B cell (primary cell): ENCODE measurements at places on chromosomes 1 and 21. TPM values are rescaled to one million over a fixed set of nuclear protein-coding genes. Genes with fewer than 3 reads are reported as not detected.
A peak's percentile ranks its signal among the peaks of the same experiment; 100 is the strongest.

DNA sequence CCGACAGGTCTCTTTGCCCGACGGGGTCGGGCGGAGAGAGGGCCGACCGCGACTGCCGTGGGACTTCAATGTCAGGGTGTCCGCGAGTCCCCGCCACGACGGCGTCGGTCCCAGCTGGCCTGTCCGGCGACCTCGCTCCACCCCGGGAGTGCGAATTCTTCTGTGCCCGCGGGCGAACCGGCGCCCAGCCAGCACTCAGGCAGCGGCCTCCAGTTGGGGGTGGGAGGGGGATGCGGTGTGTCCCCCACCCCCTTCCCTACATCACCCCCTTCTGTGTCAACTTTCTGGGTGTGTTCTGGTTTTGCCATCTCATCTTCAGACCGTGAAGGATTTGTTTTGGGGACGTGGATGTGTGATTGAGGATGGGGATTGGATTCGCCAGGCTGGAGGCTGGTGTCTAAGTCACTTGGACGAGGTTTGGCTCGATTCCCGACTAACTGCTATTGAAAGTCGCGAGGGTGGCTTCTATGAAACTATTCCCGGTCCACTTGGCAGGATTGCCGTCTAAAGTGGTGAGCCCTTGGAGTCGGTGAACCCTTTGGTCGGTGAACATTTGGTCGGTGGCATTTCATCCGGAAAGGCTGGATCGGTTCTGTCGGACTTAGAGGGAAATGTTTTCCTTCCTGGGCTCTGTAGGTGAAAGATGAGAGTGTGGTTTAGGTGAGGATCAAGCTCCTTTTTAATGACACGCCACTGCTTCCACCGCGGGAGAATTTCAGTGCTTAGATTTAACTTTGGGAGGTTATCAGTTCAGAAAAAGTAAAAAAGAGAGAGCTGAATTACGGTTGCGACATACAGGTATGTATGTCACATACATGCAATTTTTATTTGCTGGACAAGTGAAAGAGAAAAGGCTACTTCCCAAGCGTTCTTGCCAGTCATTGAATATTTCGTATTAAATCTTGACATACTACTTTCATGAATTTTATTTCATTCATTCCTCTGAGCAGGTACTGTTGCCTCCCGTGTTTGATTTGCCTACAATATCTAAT is 771 bp downstream of the ABCD3 start:
- peak overlapping the region; percentile 86 for H3K4me3 ChIP-seq
- H3K27me3 ChIP-seq, result no peaks in the 10 kb centered on the region
- peak overlapping the region; percentile 69 for H3K27ac ChIP-seq
- no peaks in the 10 kb centered on the region for H3K36me3 ChIP-seq
- DNase-seq, result no peak

GRCh38 chr1:69568421-69569174 is 876 bp downstream of the LRRC7 start:
- no peak overlapping the region for H3K27ac ChIP-seq
- DNase-seq, result no peak
- no peak overlapping the region for H3K4me3 ChIP-seq
- H3K4me1 ChIP-seq, result no peaks in the 10 kb centered on the region
- H3K36me3 ChIP-seq, result no peaks in the 10 kb centered on the region

DNA sequence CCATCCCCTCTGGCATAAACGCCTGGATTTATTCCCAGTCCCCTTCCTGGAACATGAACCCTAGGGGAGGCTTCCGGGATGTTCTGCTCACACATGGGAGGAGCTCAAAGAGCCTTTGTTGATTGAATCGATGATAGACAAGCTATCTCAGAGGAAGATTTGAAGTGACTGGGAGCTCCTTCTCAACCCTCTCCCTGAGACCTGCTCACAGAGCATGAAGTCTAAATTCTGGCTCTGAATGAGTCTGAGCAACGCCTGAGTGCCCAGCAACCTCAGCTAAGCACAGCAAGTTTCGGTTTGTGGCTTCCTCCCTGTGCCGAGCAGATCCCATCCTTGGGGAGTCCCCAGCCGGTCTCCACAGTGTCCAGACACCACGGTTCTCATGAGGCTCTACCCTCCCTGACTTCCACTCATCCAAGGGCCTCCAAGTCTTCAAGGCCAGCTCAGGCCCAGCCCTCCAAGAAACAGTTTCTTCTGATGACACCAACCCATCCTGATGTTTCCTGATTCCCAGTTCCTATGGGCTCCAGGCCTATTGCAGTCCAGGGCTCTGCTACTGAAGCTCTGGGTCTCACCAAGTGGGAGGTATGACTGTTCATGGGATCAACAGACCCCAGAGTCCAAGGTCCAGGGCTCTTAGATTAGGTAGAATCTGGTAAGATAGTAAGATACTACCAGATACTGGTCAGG is 190.8 kb downstream of the DYRK1A start:
- H3K4me1 ChIP-seq, result peaks cover 8% of the 10 kb centered on the region
- peak; percentile 40 for DNase-seq
- H3K27me3 ChIP-seq, result no peaks in the 10 kb centered on the region

DNA sequence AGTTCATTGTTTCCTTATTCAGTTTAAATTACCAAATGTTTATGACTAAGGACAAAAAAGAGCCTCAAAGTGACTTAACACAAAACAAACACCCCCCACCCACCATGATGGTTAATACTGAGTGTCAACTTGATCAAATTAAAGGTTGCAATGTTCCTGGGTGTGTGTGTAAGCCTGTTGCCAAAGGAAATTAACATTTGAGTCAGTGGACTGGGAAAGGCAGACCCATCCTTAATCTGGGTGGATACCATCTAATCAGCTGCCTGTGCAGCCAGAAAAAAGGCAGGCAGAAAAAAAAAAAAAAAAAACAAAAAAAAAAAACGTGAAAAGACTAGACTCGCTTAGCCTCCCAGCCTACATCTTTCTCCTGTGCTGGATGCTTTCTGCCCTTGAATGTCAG is 543.4 kb downstream of the NEGR1 start:
- no peaks in the 10 kb centered on the region for H3K4me1 ChIP-seq
- no peak overlapping the region for H3K27ac ChIP-seq
- H3K36me3 ChIP-seq, result no peaks in the 10 kb centered on the region
- no peaks in the 10 kb centered on the region for H3K27me3 ChIP-seq
- DNase-seq, result no peak
- H3K4me3 ChIP-seq, result no peak overlapping the region

DNA sequence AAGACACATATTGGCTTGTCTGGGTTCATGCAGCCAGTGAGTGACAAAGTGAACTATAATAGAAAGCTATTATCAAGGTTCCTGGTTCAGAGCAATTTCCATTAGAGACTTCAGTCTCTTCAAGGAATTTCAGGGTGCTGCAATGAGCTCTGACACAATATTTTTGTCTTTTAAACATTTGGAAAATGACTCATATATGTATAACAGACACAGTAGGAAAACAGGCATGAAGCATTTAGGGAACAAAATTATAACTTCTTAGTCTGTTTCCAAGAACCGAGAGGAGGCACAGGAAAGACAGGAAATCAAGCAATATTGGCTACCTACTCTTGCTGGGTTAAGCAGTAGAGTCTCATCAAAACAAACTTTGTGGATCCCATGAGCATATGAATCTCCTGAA is 170.4 kb downstream of the PTPRC start:
- H3K36me3 ChIP-seq, result no peaks in the 10 kb centered on the region
- H3K4me1 ChIP-seq, result no peaks in the 10 kb centered on the region
- no peak overlapping the region for H3K4me3 ChIP-seq
- DNase-seq, result no peak

TBX15 gene
- 0.15 and 0.17 TPM in 2 replicates for total RNA-seq

- no peak overlapping the region for H3K27ac ChIP-seq
- H3K27me3 ChIP-seq, result no peaks in the 10 kb centered on the region
- DNase-seq, result no peak
- no peaks in the 10 kb centered on the region for H3K4me1 ChIP-seq
Measured at GRCh38 chr1:201636510-201636971, 97.6 kb downstream of the NAV1 start.

GRCh38 chr21:44993321-44994046 is 53.7 kb downstream of the SLX9 start:
- H3K36me3 ChIP-seq, result no peaks in the 10 kb centered on the region
- no peak overlapping the region for H3K4me3 ChIP-seq
- DNase-seq, result no peak
- H3K27me3 ChIP-seq, result no peaks in the 10 kb centered on the region
- peaks cover 11% of the 10 kb centered on the region for H3K4me1 ChIP-seq

KCNT2 gene
- total RNA-seq, result not detected in 2 replicates

DNA sequence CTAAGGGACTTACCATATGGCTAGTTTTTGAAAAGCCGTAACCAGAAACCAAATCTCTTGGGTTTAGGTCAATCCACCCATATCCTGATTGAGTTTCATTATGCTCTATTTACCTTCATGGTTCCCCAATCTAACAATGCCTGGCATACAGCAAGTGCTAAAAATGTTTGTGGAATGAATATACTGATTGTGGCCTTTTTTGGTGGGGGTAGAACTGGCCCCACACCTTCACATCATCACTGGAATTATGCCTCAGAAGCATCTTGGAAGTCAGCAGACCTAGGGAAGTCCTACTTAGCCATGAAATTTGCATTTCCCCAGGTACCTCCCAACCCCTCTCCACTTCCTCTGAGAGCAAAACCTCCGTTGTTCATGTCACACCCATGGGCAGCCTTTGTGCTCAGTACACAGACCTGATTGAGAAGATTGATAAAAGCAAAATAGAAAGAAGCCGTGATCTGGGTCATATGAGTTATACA is 17.8 kb upstream of the SLAMF1 start:
- no peak overlapping the region for H3K4me3 ChIP-seq
- DNase-seq, result peak; percentile 76
- no peaks in the 10 kb centered on the region for H3K36me3 ChIP-seq

PDZK1 gene
- 0.34 TPM in 1 of 2 replicates, not detected in the other for total RNA-seq

DNA sequence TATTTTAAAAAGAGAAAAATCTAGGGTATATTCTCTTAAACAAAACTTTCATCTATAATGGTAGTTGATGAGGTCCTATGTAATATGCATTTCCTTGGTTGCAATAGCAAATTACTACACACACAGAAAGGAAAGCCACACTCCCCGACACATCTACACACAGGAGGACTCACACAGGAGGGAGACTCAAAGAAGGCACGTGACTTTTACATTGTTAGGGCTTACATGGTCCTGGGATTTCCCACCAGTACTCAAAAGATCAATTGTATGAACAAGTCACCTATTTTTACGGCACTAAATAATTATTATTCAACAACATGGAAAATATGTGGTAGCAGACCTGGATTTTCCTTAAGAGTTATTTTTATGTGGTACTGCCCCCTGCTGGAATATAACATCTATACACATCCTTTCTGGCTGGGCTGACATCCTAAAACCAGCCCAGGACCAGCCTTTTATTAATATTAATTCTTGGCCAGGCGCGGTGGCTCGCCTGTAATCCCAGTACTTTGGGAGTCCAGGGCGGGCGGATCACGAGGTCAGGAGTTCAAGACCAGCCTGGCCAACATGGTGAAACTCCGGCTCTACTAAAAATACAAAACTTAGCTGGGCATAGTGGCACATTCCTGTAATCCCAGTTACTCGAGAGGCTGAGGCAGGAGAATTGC is 33.9 kb upstream of the LGALS8 start:
- DNase-seq, result peak; percentile 65
- H3K4me1 ChIP-seq, result no peaks in the 10 kb centered on the region
- H3K27ac ChIP-seq, result no peak overlapping the region
- H3K27me3 ChIP-seq, result no peaks in the 10 kb centered on the region
- no peak overlapping the region for H3K4me3 ChIP-seq

FGR gene
- 56.6 and 57.0 TPM in 2 replicates for total RNA-seq

DNA sequence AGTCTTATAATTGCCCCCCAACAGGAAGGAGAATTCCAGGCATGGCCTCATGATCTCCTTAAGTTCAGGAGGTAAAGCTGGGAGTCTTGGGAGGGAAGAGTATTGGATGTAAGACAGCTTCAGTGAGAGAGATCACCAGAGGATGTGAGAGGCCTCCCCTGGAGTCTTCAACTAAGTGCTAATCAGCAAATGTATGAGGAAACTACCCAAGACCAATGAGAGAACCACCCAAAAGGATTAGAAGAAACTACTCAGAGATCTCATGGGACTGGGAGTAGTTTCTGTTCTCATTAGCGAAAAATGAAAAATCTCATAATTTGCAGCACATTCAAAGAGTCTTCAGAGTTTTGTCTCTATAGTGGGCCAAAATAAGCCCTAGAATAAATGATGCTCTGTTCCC is 36.6 kb upstream of the WNT2B start:
- peaks cover under 1% of the 10 kb centered on the region for H3K4me1 ChIP-seq
- H3K27ac ChIP-seq, result no peak overlapping the region
- H3K27me3 ChIP-seq, result peaks cover 31% of the 10 kb centered on the region

CDC7 gene
- 7.4 and 8.7 TPM in 2 replicates for total RNA-seq

NTRK1 gene
- total RNA-seq, result not detected in 2 replicates

SERINC2 gene
- 0.32 and 1.4 TPM in 2 replicates for total RNA-seq

DNA sequence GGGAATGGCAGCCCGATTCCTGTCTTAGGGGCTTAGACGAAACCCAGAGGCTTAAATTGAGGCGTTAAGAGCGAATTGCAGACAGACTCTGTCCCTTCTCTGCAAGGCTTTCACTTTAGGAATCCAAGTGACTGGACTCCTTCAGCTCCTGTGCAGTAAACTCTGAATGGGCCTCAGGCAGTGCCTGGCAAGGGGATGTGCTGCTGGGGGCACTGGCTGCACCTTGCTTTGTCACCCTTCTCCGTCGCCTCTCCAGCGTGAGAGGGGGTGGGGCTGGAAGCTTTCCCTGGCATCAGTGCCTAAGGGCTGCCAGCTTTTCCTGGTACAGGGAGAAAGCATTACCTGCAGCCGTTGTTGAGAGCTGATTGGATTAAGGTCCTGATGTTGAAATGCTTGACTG is 39.9 kb upstream of the NFASC start:
- no peak for DNase-seq
- H3K27me3 ChIP-seq, result peaks cover 42% of the 10 kb centered on the region
- H3K4me1 ChIP-seq, result peaks cover 10% of the 10 kb centered on the region
- H3K36me3 ChIP-seq, result no peaks in the 10 kb centered on the region
- no peak overlapping the region for H3K4me3 ChIP-seq

DNA sequence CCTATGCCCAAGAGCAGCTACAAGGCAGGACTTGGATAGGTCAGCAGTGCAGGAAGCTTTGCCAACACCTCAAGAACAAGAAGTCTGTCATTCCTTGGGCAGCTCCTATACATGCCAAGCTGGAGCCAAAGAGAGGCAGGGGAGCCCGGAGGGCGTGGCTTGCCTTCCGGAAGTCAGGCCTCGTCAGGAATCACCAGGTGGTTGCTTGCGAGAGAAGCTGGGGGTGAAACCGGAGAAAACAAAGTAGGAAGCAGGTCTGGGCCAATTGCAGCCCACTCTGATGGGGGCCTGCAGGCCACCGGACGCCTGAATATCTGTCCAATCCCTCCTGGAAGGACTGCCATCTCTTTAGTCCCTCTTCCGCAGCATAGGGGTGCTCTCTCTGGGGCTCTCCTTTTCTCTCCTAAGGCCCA is 794 bp upstream of the FAM76A start:
- H3K36me3 ChIP-seq, result peaks cover 11% of the 10 kb centered on the region
- peaks cover 17% of the 10 kb centered on the region for H3K4me1 ChIP-seq
- no peak for DNase-seq
- peak overlapping the region; percentile 98 for H3K27ac ChIP-seq
- peak overlapping the region; percentile 64 for H3K4me3 ChIP-seq

PBX1 gene
- 0.32 TPM in 1 of 2 replicates, not detected in the other for total RNA-seq

GRCh38 chr21:32917362-32918135 is 108.2 kb upstream of the OLIG2 start:
- H3K27me3 ChIP-seq, result peaks cover 7% of the 10 kb centered on the region
- DNase-seq, result no peak
- H3K4me1 ChIP-seq, result no peaks in the 10 kb centered on the region
- no peaks in the 10 kb centered on the region for H3K36me3 ChIP-seq
- no peak overlapping the region for H3K27ac ChIP-seq

DDI2 gene
- 61.0 and 68.3 TPM in 2 replicates for total RNA-seq

GRCh38 chr1:26278724-26279455 is 996 bp upstream of the SH3BGRL3 start:
- peak; percentile 37 for DNase-seq
- peaks cover 2% of the 10 kb centered on the region for H3K36me3 ChIP-seq
- H3K4me3 ChIP-seq, result peak overlapping the region; percentile 83
- H3K27me3 ChIP-seq, result no peaks in the 10 kb centered on the region
- H3K4me1 ChIP-seq, result peaks cover 77% of the 10 kb centered on the region
- peak overlapping the region; percentile 73 for H3K27ac ChIP-seq

LCE1C gene
- not detected in 2 replicates for total RNA-seq
